ENCODE measurements at places on chromosomes 7 and 10.

DNA sequence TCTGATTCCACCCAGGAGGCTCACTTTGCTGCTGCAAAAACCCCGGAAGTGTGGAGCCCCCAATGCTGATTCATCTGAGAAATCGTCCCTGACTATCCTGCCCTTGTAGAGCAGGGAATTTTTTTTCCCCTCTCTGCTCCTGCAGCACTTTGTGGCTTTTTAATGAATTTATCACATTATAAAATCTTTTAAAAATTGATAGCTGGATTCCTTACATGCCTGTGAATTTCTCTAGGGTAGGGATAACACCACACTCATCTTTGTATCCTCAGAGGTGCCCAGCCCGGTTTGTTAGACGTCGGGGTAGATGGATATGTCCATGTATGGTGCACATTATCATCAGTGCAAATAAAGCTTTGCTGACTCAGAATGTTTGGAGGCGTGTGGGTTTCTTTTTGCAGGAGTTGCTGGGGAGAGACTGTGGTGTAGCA is 185.7 kb downstream of the STK31 start:
- no peak for DNase-seq

DNA sequence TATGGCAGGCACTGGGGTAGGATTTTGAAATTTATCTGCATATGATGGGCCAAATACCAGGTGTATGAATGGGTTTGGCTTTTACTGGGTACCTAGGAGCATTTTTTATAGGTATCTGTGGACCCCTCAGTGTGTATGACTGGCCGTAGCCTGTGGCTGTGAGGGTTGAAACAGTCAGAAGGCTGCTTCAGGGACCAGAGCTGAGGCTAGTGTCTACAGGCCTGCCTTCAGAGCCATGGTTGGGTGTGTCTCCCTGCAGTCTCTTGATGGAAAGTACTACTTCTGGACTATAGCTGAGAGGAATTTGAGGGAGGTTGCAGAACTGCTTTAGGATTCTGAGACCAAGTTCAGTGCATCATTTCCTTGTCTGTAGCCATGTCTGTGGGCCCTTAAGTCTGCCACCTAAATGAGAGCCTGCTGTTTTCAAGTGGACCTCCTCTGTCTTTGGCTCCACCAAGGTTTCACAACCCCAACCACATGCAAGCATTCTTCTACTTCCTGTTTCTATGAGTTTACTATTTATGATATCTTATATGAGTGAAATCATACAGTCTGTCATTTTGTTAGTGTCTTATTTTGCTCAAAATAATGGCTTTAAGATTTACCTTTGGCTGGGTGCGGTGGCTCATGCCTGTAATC is 19.9 kb upstream of the ZNF138 start:
- no peak for DNase-seq

DNA sequence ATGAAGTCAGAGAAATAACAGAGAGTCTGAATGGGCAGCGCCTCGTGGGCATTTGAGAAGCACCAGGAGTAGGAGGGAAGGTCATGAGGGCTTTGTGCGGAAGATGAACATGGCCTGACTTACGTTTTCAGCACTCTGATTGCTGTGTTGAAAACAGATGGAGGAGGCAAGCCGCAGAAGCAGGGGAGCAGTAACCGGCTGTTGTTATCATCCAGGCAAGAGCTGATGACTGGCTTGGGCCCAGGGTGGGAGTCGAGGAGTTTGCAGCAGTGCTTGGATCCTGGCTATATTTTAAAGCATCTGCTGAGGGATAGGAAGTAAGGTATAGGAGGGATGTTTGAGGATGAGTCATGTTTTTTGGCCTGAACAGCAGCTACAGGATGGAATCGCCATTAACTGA is 12.7 kb upstream of the PDLIM1 start:
- DNase-seq, result peak; percentile 32

DNA sequence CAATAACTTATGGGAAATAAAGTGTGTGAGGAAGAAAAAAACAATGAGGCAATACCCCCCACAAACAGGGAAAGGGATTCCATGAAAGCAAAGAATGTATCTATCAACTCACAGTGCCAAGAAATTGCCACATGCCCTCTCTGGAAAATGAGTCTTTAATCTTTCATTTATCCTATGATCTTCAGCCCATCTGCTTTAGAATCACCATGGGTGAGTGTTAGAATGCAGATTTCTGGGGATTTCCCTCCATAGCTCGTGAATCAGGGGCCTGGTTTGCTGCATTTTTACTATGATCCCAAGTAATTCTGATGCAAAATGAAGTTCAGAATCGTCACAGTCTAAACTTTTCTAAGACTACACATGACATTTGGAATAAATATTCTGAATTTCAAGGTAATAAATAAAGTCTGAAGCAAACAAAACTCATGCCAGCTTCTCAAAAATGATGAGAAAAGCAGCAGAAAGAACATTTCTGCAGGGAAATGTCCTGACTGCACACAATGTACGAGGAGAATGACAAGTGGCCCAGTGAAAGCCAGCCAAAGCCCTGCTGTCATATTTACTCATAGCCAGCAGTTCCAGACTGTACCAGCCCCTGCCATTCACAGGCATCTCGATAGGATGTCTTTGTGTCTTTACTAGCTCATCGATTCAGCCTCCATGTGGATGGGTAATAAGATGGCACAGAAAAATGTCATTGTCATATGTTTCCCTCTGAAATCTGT is 167.1 kb downstream of the ELMO1 start:
- no peak for DNase-seq

- no peak for DNase-seq
Observed at GRCh38 chr7:30647589-30648364, 34.5 kb downstream of the CRHR2 start.

- DNase-seq, result peak; percentile 59
Observed at GRCh38 chr10:92972066-92972870, 88.3 kb upstream of the CYP26C1 start.

DNA sequence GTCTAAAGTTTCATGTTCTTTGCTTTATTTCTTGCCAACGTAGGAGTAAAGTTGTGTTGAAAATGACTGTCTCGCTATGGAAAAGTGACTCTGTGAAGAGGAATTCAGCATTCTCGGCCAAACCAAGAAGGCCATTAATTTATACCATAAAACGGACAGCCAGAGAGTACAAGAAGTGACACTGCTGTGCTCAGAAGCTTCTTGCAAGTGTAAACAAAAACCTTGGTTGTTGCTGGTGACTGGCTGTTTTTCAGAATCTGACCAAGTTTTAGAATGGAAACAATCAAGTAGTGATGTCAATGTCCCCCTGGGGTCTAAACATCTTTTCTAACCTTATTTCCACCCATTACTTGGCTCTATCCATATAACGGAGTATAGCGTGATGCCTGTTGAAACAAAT is 201.9 kb downstream of the INHBA start:
- DNase-seq, result no peak

DNA sequence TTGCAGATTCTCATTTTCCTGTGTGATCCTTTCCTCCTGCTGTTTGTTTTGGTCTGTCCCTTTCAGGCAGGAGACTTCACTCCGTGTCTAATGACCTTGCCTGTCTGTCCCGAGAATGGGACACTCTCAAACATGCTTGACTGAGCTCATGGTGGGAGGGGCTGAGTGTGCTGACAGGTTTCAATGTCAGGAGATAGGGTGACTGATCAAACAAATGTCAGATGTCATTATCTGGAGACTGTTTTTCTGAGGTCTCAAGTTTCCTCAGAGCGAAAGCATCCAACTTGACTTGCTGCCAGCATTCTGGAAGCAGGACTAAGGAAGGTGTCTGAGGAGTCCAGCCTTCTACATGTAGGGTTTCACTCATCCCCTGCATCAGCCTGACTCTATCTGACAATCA is 228.8 kb upstream of the KIAA1217 start:
- no peak for DNase-seq

DNA sequence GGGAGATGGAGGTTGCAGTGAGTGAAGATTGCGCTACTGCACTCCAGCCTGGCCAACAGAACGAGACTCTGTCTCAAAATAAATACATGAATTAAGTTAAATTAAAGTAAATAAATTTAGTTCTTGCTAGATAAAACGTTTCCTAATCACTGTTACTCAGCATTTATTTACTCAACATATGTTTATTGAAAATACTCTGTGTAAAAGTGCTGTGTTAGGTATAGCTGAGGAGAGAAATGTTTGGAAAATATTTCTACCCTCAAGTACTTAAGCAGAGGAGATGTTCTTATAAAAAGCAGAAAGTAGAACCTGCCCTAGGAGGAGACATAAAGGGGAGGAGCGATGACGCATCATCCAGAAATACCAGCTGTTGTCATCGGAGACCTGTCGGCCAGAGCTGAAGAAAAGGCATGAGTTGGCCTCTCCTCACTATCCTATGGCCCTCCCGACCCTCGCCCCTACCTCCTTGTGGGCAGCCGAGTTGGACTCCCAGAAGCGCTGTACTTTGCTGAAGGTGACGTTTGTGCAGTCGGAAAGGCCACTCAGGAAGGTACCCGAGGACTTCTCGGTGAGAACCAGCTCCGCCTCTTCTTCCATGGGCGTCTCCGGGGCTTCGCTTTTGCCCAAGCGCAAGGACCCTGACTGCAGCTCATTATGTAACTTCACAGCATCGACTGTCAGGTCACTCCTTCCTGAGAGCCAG is 1.1 kb downstream of the RRP12 start:
- no peak for DNase-seq

DNA sequence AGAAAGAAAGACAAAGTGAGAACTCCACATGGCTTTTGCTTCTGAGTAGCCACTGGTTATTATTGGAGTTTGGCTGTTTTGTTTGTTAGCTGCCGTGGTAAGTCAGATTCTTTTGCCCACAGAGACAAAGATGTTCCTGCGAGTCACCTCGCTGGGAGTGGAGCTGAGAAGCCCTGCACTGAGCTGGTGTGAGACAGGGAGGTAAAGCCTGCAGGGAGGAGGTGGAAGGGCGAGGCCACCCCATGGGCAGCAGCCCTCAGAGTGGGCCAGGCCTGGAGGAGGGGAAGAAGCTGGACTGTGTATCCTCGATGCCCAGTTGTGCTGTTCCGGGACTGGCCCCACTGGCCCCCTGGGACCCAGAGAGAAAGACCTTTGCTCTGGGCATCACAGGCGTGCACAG is 14.3 kb upstream of the NOM1 start:
- DNase-seq, result no peak

- no peak for DNase-seq
Observed at GRCh38 chr7:144771927-144772326, 63.9 kb downstream of the TPK1 start.

DNA sequence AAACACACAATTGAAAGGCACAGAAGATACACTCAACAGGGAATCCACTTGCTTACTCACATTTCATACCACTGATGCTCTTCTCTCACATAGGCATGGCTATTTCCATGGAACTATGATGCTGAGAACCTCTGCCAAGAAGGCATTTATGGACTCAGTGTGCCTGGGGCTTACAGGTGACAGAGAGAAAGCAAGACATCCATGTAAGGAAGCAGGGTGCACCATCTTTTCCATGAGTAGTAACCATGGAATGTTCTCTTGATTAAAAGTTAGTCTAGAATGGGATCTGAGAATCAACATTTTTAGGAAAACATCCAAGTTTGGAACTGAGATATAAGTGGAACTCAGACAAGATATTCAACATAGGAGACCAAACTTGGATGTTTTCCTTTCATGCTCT is 52.5 kb upstream of the MACC1 start:
- peak; percentile 38 for DNase-seq

- no peak for DNase-seq
Observed at GRCh38 chr10:60820093-60820754, 41.9 kb downstream of the CDK1 start.

DNA sequence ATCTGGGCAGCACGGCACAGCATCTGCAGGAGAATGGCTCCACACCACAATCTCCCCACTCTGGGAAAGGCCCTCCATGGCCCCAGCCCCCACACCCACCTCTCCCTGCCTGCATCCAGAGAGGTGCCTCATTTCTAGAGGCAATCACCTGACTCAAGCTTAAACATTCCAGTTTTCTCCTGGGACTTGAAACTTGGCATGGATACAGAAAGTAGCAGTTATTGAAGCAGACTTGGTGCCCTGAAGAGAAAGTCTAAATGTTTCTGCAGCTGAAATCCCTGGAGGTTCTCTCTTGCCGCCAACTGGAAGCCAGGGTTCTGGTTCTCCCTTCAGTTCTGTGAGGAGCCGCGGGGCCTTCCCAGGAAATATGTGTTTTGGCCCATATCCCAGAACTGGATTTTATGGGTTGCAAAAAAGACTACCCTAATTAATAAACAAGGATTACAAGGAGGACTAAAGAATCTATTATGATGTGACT is 122.8 kb downstream of the SKIDA1 start:
- DNase-seq, result peak; percentile 60

GRCh38 chr7:106868364-106868763 is 3.3 kb downstream of the PIK3CG start:
- no peak for DNase-seq

DNA sequence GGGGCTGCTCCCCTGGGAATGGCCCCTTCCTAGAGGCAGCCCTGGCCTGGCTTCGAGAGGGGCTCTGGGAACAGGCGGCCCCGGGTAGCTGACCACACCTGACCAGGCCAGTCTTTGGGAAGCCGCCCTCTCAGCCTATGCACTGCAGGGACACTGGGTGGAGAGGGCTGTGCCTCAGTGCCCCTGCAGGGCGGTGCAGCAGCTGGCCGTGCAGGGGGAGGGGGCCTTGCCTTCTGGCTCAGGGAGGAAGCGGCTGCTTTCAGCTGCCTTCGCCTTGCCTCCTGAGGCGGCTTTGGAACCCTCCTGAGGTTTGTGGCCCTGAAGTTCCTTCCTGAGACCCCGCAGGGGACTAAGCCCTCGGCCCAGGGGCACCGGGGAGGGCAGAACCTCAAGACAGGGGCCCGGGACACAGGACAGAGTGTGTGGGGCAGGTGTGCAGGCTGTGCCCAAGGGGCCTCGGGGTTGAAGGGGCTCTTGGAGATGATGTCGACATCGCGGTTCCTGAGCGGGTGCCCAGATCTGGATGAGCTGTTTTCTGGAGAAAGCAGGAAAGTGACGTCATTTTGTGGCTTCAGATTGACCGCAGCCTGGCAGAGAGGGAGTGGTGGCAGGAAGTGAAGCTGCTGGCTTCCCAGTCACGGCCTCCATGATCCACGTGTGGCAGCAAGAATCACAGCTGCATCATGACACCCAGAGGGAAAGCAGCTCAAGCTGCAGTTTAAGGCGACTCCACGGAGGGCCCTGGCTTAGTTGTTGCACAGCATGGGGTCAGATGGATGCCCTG is 17.7 kb downstream of the ADAM8 start:
- peak; percentile 98 for DNase-seq

- no peak for DNase-seq
Observed at GRCh38 chr7:77778535-77778934, 19.7 kb downstream of the TMEM60 start.
